ENCODE measurements at places on chromosomes 12 and 14. TPM values are rescaled to one million over a fixed set of nuclear protein-coding genes. Genes with fewer than 3 reads are reported as not detected.

DNA sequence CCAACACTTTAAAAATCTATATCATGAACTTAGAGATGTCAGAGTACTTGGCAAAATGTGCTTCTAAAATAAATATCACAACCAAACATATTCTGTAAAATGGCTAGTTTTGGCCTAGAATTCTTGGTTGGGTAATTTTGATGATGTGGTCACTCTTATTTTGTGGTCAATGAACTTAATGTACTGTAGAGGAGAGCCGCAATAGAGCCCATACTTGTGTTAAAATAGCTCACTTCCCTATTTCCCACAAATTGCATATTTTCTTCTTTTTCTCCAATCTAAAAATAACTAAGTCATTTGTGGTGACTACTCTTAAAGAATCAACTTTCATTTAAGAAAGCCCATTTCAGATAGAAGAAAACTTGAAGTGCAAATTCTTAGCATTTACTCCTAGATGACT, 619.4 kb downstream of the CCER1 start:
- no peak for DNase-seq

The OTX2 gene
- total RNA-seq, result not detected

DNA sequence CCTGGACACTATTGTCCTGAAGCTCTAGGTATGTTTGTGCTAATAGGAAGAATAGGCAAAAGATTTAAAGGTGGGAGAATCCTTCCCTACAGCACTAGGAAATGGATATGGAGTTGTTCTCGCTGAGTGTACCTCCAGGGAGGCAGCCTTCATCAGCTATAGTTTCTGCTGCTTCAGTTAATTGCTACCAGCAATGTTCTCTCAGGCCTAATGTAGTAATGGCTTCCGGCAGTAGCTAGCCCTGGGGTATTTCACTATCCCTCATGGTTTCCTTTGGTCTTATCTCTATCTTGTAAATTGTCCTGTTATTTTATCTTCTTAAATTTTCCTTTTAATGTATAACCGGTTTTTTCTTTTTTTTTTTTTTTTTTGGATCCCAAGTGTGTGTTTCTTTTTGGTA, 9.3 kb upstream of the CLEC12A start:
- DNase-seq, result no peak

The SOX5 gene
- not detected for total RNA-seq

The PTHLH gene
- total RNA-seq, result under 0.01 TPM

The SLC38A6 gene
- total RNA-seq, result 7.7 TPM

The BTBD7 gene
- 17.2 TPM for total RNA-seq

DNA sequence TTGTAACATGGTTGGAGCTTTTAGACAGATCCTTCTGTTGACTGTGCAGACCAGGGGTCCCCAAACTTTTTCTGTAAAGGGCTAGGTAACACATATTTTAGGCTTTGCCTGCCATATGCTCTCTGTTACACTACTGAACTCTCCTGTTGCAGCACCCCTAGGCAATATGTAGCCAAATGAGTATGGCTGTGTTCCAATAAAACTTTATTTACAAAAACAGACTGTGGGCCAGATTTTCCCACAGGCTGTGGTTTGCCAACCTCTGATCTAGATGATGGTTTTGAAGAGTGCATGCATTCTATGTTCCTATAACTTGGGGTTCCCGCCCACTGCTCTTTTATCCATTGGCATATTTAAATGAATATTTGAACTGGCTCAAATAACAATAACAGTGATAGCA, 180.3 kb upstream of the VASH1 start:
- no peak for DNase-seq

DNA sequence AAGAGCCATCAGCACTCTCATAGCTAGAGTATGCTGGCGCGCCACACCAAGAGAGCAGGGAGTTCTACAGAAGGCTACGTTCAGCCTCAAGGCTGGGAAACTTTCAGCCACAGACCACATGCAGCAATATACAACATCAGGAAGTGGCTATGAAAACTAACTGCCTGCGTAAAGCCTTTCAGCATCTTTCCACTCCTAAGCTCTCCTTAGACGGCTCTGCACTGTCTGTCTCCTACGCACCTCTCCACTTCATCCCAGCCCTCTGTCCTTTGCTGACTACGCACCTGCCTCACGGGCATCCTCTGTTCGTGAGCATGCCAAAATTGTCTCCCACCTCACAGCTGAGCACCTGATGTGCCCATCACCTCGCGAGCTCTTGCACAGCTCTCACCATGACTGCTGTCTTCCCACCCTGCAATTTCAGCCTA, 9.7 kb downstream of the MPHOSPH9 start:
- DNase-seq, result no peak

The CPNE6 gene
- not detected for total RNA-seq
